DMS153 (cell line): ENCODE measurements at places on chromosomes 1 and 21.

- peak; percentile 86 for DNase-seq
These were observed at the start of gene SERTAD4 for GRCh38 chr1:210232511-210233215. Gene SERTAD4, plus strand, starts transcription at chr1:210232796. Its CDS starts 5,165 bp downstream, at chr1:210237961.

GRCh38 chr1:157618190-157618589 is 20.3 kb upstream of the FCRL4 start:
- DNase-seq = no peak

GRCh38 chr1:225451840-225452515 is 24.1 kb upstream of the LBR start:
- no peak for DNase-seq

DNA sequence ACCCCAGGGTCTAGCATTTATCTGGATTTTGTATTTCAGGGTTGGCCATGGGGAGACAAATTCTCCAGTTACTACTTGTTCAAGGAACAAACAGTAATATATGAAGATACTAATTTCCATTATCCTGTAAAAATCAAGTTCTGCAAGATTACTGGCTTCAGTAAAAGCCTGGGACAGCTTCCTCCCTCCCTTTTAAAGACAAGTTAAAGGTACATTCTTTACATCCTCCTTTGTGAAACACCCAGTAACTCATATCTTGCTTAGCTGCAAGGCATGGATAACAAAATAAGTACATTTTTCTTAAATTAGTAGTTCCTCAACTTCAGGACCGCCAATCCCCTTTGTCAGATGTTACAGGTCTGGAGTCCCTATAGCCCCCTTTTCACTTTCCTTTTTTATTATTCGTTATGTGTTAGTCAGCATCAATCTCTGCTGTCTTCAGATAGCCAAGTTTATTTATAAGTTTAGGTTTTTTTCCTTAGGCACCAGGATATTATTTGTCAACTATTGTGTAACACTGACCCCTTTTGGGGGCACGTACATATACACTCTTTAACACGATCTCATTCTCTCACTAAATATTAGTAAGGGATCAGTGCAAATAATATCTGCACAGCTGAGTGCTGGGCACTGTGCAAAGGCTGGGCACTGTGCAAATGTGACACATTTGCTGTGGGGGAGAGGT is 9.8 kb downstream of the ERRFI1 start:
- no peak for DNase-seq

DNA sequence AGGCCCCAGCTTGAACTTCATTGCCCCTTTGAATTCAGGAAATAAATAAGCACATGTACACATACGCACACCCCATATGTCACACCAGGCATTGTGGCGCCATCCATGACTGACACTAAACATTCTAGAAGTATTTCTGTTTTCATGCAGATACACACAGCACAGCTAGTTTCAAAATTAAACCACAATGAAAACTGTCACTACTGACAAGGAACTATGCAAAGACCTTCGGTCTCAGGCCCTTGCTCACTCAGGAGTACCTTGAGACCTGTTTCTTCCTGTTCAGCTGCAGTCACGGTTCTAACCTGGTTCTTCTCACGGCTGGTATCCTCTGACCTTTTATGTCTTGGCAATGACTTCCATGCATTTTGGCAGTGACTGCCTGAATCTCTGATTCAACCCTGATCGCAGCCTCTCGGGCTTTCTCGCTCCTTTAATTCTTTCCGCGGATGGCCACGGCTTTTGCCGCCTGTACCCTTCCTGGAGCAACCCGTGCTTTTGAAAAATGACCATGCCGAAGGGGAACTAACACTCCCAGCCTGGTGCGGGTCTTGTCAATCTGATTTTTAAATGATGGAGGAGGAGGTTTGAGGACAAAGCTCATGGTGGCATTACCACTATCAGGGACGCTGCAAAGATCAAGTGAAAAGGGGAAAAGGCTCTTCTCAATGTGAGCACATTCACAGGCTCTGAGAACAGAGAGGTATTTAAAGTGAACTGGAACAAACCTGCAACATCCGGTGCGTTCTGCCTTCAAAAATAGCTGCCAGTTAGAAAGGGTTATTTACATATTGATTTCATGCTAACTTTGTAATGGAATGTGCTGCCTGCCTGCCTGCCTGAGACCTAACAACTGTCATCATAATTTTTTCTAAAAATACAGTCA is 384.6 kb downstream of the RRAGC start:
- DNase-seq = no peak

DNA sequence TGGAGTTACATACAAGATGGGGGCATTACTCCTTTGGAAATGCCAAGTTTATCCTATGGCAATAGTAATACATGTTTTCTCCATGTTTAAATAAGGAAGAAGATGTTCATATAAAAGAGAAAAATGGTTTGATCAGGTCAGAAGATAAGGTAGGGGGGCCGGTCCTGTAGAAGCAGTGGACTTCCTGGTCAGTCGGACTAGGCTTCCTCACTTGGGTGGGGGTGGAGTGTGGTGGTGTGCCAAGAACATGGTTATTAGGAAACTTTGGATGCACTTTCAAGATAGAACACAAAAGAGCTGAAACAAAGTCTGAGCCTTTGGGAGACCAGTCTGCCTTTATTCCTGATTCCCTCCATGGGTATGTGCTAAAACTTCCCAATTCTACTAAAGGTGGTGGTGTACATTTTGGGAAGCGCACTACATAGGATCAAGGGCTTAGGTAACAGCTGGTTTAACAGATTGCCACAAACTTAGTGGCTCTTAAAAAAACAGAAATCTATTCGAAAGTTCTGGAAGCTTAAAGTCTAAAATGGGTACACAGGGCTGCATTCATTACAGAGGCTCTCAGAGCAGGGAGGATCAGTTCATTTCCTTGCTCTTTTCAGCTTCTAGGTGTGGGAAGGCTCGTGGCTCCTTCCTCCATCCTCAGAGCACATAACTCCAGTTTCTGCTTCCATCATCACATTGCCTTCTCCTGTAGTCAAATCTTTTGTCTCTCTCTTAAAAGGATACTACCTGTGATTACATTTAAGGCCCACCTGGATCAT is 64.6 kb downstream of the KDM1A start:
- DNase-seq = no peak

GRCh38 chr1:241998412-241998921 is 431 bp downstream of the MAP1LC3C start:
- DNase-seq = no peak

- DNase-seq = no peak
These were observed 101.5 kb upstream of the TLR5 start for GRCh38 chr1:223244366-223245103.

DNA sequence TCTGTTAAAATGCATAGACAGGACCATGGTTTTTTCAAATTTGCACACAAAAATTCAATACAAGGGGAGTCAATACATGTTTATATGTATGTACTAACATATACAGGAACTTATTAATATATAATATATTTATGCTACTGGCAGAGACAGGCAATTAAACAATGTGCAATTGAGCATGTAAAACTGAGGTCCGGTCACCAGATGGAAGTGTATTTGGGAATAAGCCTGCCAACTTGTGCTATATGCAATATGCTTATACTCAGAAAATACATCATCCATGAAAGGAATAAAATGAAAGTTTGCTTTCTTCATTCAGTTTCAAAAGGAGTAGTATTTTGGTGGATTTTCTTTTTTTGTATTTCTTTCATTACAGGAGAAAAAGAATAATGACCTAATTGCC is 640.2 kb upstream of the CXADR start:
- no peak for DNase-seq

DNA sequence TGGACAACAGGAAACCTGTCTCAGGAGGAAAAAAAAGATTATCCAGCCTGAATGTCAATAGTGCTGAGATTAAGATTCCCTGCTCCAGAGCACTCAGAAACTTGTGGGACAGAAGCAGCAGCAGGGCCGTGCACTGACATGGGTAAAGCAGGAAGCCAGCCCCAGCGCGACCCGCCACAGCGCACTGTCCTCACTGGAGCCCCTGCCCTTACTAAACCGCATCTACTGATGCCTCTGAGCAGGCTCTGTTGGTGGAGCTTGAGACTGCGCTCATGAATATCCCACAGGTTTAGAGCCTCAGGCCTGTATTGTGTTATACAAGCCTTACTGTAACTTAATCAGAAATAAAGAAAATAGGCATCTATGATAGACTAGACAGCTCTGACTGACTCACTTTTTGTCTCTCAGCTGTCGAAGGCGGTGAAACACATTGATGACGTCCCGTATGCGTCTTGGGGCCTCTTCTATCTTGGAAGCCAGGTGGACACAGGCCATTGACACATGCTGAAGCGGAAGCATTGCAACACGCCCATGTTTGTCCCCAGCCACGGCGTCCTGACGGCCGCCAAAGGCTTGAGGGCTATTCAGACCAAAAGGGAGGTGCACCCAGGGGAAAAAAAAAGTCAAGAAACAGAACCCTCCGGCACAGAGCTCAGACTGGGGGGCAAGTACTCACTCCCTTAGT is 1.2 kb downstream of the CCNL2 start:
- DNase-seq = no peak

GRCh38 chr1:227320476-227320875 is 2.2 kb upstream of the CDC42BPA start:
- DNase-seq = no peak

DNA sequence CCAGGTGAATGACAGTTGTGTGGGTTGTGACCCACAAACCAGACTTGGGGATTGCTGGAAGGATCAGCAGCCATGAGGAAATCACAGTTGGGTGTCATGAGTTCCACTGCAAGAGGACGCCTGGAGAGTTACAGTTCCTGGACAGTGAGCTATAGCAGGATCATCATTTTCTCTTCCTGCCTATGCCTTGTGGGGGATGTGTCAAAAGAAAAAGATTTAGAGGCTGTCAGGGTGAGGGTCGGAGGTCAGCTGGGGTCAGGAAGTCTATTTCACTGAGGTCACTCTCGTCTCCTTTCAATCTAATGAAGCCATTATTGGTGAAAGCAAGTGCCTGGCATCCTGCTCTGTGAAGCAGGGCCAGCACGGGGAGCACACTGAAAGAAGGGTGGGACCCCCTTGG is 7.0 kb upstream of the LIN28A start:
- no peak for DNase-seq

DNA sequence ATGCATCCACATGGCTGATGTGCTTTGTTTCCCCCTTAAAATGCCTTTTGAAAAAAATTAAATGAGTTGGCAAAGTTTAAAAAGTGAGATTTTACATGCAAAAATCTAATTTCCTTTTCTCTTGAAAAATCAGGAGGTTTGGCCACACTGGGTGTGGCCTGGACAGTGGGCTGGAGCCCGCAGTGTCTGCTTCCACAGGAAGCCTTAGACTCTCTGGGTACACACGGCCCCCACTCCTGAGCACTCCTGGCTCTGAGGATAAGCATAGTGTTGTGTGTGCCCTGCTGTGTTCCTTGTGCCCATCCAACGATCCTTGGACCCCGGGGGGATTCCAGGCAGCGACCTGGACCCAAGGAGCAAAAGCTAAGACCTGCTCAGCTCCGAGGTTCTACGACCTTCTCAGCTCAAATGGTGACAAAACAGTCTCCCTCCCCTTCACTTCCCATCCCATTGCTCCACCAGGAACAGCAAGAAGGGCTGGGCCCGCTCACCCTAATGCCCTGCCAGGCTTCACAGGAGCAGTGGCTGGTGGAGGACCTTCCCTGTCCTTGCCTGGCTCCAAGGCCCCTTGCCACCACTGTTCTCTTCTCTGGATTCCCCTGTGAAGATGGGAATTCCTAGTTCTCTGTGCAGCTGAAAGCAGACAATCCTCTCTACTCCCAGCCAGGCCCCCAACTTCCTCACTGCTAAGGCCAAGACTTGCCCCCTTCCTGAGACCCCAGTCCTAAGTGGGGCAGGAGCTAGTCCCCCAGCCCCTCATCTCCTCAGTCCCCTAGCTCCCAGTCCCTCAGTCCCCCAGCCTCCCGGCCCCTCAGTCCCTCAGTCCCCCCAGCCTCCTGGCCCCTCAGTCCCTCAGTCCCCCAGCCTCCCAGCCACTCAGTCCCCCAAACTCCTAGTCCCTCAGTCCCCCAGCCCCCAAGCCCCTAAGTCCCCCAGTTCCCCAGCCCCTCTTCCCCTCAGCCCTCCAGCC is 395.8 kb downstream of the PTPRU start:
- DNase-seq = no peak

DNA sequence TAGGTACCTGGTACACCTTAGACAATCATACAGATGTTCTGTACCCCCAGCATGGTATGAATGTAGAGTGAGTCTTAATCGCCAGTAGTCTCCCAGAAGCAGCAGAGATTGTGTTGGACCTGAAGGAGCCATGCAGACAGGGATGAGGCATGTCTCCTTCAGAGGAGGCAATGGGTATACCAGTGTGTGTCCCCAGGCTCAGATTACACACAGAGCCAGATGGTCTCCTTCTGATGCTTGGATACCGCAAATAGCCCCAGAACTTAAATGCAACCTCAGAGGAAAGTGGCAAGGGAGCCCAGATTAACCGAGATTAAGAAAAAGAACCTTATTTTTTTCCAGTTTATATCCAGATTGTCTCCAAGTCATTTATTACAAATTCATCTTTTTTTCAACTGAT is 96.8 kb upstream of the C21orf91 start:
- DNase-seq = no peak

DNA sequence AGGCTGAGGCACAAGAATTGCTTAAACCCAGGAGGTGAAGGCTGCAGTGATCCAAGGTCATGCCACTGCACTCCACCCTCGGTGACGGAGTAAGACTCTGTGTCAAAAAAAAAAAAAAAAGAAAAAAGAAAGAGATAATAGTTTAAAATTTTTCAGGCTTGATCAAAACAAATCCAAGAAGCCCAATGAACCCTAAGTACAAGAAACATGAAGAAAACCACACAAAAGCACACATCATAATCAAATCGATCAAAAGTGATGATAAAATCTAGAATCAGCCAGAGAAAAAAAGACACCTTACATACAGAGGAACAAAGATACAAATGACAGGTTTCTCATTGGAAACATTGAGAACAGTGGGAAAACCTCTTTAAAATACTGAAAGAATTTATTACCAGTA is 31.5 kb downstream of the LDLRAD1 start:
- DNase-seq = no peak

GRCh38 chr1:211640301-211640630 is 35.2 kb downstream of the NEK2 start:
- no peak for DNase-seq

- DNase-seq = no peak
These were observed 76.4 kb upstream of the SLC45A1 start for GRCh38 chr1:8241417-8242014.

- DNase-seq = no peak
These were observed 103.3 kb upstream of the DEPDC1 start for GRCh38 chr1:68600049-68600661.

GRCh38 chr1:232562855-232563510 is 67.0 kb downstream of the SIPA1L2 start:
- DNase-seq = no peak

GRCh38 chr1:33142483-33143064 is 39.3 kb downstream of the TRIM62 start:
- no peak for DNase-seq

DNA sequence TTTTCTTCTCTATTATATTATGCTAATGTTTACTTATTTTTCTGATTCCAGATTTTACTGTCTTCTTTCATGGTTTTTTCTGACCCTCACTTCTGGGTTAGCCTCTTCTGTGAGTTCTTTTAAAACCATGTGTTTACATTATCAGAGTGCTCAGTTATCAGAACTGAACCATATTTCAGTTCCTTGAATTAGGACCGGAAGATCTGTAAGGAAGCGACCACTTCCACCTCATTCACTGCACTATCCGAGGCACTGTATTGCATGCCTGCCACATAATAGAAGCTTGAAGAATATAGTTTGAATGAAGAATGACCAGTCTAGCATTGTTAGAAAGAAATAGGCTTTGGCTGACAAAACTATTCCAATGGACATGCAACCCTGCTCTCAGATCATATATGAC is 281.0 kb upstream of the DEPDC1 start:
- no peak for DNase-seq
